Fibroblast of skin of left quadriceps (primary cell): ENCODE measurements at places on chromosomes 16 and 17.

- no peak for DNase-seq
These were observed at the start of gene TRIM47 for GRCh38 chr17:75878174-75878998. TRIM47 (minus strand) TSS chr17:75878581; CDS start chr17:75878548, 33 bp downstream.

- DNase-seq: no peak
These were observed 26.2 kb upstream of the SLC5A11 start for GRCh38 chr16:24819462-24820040.

- DNase-seq: peak; percentile 52
These were observed 5.0 kb upstream of the PPP1R1B start for GRCh38 chr17:39621523-39622379.

DNA sequence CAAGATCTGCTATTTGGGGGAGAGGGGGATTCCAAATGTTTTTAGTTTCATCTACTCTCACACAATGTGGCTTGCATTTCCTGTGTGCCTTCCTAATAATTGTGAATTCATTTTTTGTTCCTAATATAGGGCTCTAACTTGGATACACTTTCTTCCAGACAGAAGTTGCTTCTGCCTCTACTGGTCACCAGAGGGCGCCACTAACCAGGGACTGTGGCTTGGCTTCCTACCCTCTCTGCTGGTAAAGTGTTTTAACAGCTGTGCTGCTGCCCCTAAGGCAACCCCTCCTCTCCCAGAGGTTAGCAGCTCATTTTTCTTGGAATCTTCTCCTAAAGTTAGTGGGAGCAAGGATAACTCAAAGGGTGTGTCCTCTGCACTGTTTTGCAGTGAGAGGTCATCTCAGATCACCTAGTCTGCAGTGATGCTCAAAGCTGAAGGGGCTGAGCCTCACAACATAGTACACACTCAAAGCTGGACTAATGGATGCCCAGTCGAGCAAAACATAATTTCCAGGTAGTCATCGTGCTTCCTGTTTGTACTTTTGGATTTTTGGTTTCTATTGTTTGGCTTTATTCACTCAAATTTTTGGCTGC, 5.0 kb upstream of the PRSS54 start:
- no peak for DNase-seq

- DNase-seq: no peak
These were observed 26.9 kb downstream of the USP43 start for GRCh38 chr17:9672266-9672665.

- DNase-seq: no peak
These were observed 22.5 kb downstream of the SLC6A2 start for GRCh38 chr16:55678161-55678821.

DNA sequence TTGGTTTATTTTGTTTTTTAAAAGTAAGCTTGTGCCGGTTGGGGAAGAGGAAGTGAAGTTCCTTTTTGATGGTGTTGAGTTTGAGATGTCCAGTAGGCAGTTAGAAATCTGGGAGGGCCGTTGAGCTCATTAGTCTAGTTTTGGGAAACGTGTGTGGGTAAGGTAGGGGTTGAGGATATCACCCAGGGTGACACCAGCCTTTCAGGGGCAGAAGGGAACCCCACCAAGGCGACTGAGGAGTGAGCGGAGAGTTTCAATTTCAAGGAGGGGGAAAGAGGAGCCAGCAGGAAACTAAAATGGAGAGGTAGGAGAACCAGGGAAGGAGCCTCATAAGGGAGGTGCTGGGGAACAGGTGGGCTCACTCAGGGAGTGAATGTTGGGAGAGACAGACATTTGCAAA, 22.7 kb downstream of the HAPSTR1 start:
- no peak for DNase-seq

GRCh38 chr17:18247613-18248001, 10.9 kb downstream of the FLII start:
- no peak for DNase-seq

GRCh38 chr17:73785958-73786743, 141.9 kb upstream of the SDK2 start:
- no peak for DNase-seq

GRCh38 chr16:79173919-79174318, 426.6 kb downstream of the MAF start:
- no peak for DNase-seq

GRCh38 chr17:44351464-44351863, 6.4 kb downstream of the GRN start:
- DNase-seq: no peak

DNA sequence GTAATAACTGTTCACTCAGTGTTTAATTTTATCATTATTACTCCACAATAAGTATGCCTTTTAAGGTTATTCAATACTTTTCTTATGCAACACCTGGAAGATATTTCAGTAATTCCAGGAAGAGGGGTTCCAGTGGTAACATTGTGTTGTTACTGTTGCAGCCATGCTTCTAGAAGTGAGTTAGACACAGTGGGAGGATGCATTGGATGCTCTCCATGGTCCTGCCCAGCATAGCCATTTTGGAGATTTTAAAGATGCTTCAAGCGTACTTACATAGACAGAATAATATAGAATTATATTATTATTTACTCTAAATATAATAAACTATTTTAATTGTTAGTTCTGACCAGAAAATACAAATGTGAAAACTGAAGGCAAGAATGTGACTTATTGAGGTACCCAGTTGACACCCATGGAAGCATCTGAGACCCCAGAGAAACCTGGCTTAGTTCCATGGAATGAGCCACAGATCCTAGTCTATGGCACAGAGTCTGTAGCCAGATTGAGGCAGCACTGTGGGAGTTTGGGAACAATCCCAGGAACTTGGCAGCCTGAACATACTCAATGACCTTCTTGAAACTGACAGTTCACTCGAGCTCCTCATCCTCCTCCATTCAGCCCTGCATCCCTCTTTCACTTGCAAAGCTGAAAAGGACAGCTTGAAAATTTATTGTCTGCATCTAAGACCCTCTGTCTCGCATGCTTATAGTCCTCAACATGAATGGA, 190.1 kb upstream of the HS3ST4 start:
- no peak for DNase-seq

DNA sequence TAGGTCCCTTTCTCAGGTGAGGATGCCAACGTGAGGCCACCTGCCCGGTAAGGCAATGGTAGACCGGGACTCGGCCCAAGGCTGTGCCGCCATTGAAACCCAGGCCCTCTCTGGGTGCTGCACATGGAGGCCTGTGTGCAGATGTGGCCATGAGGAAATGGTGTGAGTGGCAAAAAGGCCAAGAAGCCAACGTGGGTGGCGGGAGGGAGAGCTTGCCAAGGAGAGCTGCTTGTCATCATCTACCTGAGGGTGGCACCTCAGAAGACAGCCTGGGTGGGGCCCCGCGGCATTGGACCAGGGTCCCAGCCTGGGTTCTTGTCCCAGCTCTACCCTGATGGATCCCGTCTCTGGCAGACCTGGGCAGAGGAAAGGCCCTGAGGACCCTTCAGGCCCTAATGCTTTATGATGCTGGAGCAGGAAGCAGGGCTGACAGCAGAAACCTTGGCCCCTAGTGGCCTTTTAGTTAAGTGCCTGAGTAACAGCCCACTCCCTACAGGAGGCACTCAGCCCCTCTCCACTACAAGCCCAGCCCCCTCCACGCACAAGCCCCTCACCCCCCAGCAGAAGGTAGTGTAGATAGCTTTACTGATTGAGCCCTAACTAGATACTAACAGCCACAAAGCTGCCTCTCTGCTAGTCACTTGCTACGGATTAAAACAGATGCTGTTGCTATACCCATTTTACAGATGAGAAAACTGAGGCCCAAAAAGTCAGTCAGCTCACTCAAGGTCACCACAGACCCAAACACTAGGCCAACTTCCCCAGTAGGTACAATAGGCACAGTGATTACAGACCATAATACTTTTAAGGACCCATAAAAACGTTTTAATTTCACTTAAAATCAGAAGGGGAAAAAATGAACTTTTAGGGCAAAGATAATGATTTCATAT, 26.2 kb upstream of the KIFC3 start:
- DNase-seq: no peak

DNA sequence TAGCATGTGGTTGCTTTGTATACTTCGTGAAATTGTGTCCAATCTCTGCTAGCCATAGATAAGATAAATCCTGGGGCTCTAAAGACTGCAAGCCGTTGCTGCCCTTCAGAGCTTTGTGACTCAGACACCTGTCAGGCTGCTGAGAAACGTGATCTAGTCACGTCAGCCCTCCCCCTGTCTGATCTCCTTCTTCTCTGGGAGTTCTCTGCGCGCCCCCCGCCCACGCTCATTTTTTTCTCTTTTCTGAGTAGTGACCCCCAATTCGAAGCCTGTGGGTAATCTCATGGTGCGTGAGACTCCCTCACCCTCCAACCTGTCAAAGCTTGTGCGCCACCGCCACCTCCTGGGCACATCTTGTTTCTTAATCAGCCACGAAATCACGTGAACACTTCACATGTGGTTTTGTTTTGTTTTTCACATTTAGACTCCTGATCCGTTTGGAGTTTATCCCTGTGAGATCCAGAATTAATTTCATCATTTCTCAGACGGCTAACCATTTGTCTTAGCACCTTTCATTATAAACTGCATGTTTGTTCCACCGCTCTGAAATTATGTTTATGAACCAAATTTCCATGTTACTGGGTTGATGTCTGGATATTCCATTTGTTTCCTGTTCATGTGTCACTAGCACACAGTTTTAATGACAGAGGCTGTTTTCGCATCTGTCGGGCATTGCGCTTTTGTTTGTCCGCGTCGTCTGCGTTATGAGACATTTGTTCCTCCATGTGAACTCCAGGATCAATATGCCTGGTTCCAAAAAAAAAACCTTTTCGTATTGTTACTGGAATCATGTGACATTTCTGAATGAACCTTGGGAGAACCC, 977 bp upstream of the ZNF778 start:
- peak; percentile 57 for DNase-seq

- DNase-seq: no peak
These were observed 9.2 kb upstream of the NFATC3 start for GRCh38 chr16:68075980-68076379.

DNA sequence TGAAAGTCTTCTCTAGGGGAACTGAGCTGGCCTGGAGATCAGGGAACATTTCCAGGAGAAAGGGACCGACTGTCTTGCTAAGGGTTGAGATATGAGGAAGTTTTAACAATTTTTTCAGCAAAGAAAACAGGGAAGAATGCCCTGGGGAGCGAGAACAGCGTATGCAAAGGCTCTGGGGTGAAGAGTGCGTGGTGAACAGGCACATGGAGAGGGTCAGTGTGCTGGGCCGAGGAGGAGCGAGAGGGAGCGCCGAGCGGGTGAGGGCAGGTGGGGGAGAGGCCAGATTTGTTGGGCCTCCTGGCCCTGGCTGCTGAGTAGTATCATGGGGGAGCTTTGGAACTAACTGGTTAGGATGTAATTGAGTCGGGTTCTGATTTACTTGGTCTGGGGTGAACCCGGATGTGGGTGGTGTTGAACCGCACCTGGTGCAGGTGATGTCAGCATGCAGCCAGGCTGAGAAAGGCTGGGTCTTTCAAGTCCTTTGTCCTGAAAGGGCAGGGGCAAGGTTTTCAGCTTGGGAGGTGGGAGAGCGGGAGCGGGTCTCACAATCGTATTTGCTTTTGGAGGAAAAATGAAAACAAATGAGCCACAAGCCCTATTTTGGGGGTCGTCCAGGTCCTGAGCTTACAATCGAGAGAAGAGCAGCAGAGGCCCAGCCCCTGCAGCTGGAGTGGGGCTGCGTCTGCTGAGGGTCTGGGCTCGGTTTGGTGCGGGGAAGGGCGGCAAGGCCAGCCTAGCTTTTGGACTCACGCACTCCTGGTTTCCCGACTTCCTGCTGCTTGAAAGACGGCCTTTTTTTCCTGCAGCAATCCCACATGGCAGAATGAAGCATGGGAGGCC, 11.1 kb upstream of the WFDC1 start:
- DNase-seq: no peak

- DNase-seq: no peak
These were observed 5.4 kb upstream of the SLC5A2 start for GRCh38 chr16:31477220-31478216.

GRCh38 chr17:29246628-29247027, at the start of gene CRYBA1:
CRYBA1 (plus strand) TSS chr17:29246859; CDS start chr17:29246864, 5 bp downstream.
- no peak for DNase-seq

- DNase-seq: no peak
These were observed 113.9 kb upstream of the ADAMTS18 start for GRCh38 chr16:77548766-77549165.

- no peak for DNase-seq
These were observed 1.2 kb downstream of the SREBF1 start for GRCh38 chr17:17835415-17836249.

- DNase-seq: no peak
These were observed 6.3 kb downstream of the CLUH start for GRCh38 chr17:2705263-2705662.

GRCh38 chr17:65742403-65743307, 181.2 kb upstream of the AXIN2 start:
- peak; percentile 54 for DNase-seq

- DNase-seq: no peak
These were observed 12.9 kb downstream of the SCNN1G start for GRCh38 chr16:23195366-23195978.

DNA sequence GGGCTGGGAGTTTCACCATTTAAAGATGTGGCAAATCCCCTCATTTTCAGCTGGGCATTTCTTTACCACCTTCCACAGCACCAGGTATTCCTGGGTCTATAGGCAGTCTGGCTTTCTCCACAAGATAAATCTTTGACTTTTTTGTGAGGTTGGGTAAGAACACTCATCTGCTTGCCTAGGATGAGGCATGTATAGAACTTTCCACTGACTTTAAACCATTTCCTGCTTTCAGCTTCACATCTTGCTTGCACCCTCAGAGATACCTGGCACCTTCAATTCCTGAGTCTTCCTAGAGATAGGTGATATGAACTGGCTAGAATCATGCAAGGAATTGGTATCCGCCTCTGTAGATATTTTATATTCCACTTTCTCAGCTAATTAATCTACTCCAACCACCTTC, 27.9 kb downstream of the SMURF2 start:
- no peak for DNase-seq

GRCh38 chr17:81285179-81285878, 9.8 kb downstream of the SLC38A10 start:
- DNase-seq: no peak

DNA sequence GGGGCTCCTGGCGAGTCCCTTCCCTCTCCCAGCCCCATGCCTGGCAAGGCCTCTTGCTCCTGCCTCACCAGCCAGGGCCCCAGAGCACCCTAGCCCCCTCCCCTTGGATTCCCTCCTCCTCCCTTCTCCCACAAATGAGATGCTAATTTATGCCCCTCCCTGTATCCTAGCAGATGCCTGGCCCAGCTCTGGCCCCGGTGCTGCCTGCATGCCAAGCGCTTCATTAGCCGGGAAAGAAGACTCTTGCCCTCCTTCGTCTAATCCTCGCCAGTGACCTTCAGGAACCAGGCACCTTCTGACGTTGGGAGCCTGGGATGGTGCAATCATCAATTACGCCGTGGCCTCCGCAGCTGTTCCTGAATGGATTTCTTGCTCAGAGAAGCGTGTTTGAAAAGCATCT, 127.8 kb downstream of the SDK2 start:
- no peak for DNase-seq

GRCh38 chr16:12896562-12896961, 4.8 kb upstream of the SHISA9 start:
- DNase-seq: peak; percentile 8

GRCh38 chr17:75864448-75864871, 9.3 kb upstream of the WBP2 start:
- no peak for DNase-seq

GRCh38 chr16:29876217-29876593, 13.2 kb upstream of the CDIPT start:
- DNase-seq: no peak

- DNase-seq: peak; percentile 64
These were observed 489.6 kb downstream of the CDH13 start for GRCh38 chr16:83116274-83116892.
